ENCODE measurements at places on chromosomes 3 and 15.

DNA sequence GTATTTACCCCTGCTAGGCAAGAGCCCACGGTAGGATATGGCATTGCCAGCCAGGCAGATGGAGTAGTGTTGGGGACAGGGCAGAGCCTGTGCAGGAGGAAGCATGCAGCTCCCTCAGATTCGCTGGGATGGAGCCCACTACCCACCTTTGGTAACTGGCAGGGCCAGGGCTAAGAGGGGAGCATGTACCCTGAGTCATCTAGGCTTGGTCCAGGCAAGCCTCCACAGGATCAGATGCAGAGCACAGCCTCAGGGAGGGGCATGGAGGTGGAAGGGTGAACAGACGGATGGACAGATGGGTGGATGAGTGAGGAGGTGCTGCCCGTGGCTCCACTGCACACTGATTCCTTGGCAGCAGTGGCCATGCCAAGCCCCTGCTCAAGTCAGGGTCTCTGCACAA, 33.0 kb downstream of the IL20RB start:
- no peak for DNase-seq

GRCh38 chr3:168803536-168803935, 707.8 kb upstream of the GOLIM4 start:
- DNase-seq, result no peak

DNA sequence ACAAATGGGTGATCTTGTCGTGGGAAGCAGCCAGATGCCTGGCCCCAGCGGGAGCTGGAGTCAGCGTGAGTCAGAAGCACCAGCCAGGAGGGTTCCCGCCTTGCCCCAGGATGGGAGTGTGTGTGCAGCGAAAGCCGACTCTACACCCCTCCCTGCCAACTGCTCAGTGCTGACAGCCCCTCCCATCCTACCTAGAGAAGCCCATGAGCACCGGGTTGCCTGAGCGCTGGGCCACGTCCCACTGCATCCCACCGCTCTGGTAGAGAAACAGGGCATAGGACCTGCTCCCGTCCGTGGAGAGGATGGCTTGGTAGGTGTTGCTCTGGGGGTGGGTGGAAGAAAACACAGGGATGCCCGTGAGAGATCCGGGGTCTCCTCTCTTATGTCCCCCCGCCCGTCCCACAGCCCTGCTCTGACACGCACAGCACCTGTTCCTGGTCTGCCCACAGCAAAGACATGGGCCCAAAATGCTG, 42.9 kb downstream of the MUC4 start:
- no peak for DNase-seq

- DNase-seq, result no peak
Observed at GRCh38 chr3:188211476-188211875, 57.5 kb downstream of the LPP start.

GRCh38 chr15:48625126-48625525, 20.4 kb downstream of the FBN1 start:
- DNase-seq, result no peak

GRCh38 chr15:27842526-27842925, 256.6 kb downstream of the OCA2 start:
- DNase-seq, result no peak

GRCh38 chr3:110680450-110680849, 391.2 kb upstream of the NECTIN3 start:
- no peak for DNase-seq

GRCh38 chr15:68175526-68175925, 29.6 kb downstream of the CALML4 start:
- no peak for DNase-seq

GRCh38 chr15:68818769-68819494, 1.8 kb downstream of the ANP32A start:
- no peak for DNase-seq

- no peak for DNase-seq
Observed at GRCh38 chr3:46010519-46011113, 15.0 kb upstream of the FYCO1 start.

- DNase-seq, result no peak
Observed at GRCh38 chr3:146283781-146284445, 33.0 kb upstream of the PLSCR4 start.

DNA sequence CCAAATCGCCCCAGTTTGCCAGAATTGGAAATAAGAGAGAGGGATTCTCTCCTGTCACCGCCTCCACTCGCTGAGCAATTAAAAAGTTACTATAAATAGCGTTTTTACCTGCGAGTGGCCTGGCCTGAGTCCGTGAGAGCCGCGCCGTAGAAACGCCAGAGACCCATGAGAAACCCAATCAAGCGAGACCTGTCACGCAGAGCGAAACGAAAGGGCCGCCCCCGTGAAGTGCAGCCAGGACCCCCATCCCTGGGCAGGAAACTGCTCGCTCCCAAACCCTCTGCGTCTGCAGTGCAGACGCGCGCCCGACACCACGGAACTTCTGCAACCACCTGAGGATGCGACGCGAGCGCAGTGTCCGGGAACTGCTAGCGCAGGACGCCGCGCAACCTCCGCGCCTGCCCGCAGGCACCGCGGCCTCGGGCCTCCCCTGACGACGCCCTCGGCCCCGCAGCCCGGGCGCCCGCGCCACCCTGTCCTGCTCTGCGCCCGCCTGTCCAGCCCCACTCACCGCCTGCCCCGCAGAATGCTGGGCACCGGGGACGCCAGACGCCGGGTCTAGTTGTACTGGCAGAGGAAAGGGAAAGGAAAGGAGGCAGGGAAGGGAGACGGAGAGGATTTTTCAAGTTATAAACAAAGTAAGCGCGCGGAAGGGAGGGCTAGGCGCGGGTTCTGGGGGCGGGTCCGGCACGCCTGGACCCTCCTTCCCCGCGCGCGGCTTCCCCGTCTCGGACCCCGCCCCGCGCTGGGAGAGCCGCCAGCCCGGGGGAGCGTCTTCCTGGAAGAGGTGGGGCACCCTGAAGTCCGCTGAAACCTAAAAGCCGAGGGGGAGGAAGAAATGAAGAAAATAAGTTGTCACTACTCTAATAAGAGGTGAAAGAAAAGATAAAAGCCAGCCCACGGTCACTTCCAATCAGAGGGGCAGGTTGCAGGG, at the start of gene PLSCR4:
Gene PLSCR4 (minus strand): TSS at position 657 of the 934 bp plus-strand sequence. CDS start 29,034 bp downstream, outside the sequence.
- no peak for DNase-seq

GRCh38 chr15:61871926-61872522, 188.2 kb downstream of the VPS13C start:
- no peak for DNase-seq

- DNase-seq, result peak; percentile 12
Observed at GRCh38 chr15:75200765-75201615, 692 bp upstream of the C15orf39 start.

- DNase-seq, result peak; percentile 59
Observed at GRCh38 chr3:194344012-194344411, 7.1 kb downstream of the CPN2 start.

DNA sequence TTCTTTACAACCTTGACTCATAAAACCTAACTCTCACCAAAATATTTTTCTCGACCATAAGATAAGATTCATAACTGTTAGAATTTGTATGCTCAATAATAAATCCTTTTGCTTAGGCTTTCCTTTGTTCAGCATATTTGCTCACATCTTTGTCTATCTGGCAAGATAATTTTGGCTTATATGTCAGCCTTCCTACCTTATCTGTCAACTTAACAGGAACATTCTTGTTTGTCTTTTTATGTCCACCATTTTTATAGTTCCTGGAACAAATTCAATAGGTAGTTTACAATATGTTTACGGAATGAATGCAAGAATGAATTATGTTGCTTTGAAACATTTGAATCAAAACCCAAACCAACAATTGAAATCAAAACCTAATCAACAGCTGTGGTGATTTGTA, 41.0 kb upstream of the P2RY1 start:
- no peak for DNase-seq

GRCh38 chr3:138705675-138706074, 97.1 kb downstream of the FAIM start:
- no peak for DNase-seq

DNA sequence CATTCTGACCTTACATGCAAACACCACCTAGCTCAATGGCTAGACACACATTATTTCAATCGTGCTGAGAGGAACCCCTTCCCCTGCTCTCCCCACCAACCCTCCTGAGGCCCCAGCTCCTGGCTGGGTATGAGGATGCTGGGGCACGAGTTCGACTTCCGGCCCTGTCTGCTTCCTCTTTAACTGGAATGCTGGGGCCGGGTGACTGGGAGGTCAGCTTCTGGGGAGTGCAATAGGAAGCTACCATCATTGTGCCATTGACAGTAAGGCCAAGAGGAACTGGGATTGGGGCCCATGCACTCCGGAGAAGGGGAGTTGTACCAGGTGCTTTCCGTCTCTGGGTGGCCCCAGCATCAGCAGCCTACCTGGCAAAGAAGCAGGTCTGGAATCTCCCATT, 15.6 kb upstream of the TLE3 start:
- DNase-seq, result no peak

GRCh38 chr15:54482251-54482650, 504.0 kb downstream of the UNC13C start:
- no peak for DNase-seq

- no peak for DNase-seq
Observed at GRCh38 chr3:26307787-26308186, 314.8 kb upstream of the LRRC3B start.

DNA sequence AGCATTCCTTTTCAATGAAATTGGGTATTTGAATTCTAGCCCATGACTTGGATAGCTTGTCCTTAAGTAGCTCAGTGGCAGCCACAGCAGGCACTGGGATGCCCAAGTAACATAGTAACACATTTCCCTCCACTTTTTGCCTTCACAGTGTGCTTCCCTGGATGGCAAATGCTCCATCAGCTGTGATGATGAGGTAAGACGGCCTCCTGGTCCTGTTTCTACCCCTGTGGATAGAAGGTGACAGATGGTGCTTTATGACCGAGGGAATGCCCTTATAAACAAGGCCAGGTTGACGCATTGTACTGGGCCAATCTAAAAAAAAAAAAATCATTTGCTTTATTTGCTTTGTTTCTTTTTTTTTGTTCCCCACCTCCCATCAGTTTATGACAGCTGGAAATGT, 41.8 kb upstream of the LRTM1 start:
- no peak for DNase-seq

DNA sequence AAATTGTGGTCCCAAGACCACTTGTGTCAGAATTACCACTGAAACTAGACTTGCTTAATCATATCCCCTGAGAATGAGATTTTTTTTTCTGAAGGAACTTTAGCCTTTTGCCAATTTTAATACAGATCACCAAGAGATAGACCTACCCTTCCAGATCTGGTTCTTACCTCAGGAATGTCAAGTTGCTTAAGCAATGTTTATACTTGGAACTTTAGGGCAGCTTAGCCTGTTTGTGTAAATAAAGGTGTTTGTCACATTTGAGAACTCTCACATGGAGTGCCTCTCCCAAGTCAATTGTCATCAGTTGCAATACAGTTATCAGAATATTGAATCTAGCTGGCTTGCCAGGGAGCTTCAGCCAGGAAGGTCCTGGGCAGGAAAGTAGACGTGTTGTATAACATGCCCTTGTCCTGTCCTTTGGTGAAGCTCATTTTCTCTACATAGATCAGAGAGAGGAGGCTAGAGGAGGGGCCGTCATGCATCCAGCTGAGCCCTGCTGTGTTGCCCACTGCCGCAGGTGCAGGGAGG, 3.9 kb downstream of the GPD1L start:
- DNase-seq, result no peak

All from effector memory CD4-positive, alpha-beta T cell (primary cell).